Right ventricle myocardium inferior (tissue), 1 donor: ENCODE measurements at places on chromosomes 3 and 15. TPM values are rescaled to one million over a fixed set of nuclear protein-coding genes. Genes with fewer than 3 reads are reported as not detected.

DNA sequence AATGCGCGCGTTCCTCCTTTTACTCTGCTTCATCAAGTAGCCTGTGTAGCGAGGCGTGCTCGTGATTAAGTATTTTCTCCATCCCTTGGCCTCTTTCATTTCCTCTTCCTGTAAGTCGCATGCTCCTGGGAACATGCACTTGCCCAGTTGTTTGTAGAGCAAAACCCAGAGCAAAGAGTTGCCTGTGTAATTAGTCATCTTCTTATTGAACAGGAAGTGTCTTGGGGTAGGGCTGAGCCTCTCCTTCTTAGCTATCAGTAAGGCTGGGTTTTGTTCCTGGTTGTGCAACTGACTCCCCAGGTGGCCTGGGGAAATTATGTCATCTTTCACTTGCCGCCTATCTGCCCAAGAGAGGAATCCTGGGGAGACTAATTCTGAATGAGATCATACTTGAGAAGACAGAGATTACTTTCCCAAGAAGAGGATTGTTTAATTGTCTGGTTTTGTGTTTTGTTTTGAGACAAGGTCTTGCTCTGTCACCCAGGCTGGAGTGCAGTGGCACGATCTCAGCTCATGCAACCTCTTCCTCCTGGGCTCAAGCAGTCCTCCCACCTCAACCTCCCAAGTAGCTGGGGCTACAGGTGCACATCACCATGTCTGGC is 14.9 kb downstream of the LIPH start:
- no peak for DNase-seq

GRCh38 chr15:40029979-40030893 is 8.7 kb downstream of the SRP14 start:
- no peak for DNase-seq

DNA sequence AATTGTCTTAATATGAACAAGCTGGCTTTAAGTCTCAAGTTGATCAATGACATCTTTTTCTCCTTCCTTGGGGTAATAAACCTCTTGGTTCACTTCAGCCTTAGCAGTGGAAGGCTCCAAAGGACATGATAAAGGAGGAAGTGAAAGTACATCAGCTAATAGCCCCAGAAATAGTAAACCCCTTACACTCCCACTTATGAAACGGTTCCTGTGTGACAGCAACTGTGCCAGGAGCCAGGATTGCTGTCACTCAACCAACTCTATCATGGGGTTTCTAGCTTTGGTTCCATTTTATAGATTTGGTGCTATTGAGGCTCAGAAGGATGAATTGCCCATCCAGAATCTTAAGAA is 216.7 kb downstream of the ABHD5 start:
- DNase-seq = no peak

- no peak for DNase-seq
These were observed 13.8 kb upstream of the TNFSF10 start for GRCh38 chr3:172536993-172537419.

DNA sequence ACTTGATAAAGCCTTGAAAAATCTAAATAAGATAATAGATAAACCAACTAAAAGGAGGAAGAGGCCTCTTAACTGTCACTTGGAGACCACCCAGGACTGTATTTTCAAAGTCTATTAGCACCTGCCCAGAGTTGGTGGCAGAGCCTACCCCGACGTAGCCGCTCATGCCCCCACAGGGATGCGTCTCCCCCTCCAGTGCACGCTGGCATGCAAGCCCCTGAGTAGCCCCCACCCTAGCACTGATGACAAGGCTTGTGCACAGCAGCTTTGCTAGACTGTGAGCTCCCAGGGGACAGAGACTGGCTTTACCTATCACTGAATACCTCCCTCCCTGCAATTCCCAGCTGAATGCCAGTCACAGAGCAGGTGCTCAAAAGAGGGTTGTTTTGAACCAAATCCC is 54.1 kb upstream of the HES1 start:
- no peak for DNase-seq

GRCh38 chr15:64430000-64430735 is 30.2 kb upstream of the ZNF609 start:
- no peak for DNase-seq

DNA sequence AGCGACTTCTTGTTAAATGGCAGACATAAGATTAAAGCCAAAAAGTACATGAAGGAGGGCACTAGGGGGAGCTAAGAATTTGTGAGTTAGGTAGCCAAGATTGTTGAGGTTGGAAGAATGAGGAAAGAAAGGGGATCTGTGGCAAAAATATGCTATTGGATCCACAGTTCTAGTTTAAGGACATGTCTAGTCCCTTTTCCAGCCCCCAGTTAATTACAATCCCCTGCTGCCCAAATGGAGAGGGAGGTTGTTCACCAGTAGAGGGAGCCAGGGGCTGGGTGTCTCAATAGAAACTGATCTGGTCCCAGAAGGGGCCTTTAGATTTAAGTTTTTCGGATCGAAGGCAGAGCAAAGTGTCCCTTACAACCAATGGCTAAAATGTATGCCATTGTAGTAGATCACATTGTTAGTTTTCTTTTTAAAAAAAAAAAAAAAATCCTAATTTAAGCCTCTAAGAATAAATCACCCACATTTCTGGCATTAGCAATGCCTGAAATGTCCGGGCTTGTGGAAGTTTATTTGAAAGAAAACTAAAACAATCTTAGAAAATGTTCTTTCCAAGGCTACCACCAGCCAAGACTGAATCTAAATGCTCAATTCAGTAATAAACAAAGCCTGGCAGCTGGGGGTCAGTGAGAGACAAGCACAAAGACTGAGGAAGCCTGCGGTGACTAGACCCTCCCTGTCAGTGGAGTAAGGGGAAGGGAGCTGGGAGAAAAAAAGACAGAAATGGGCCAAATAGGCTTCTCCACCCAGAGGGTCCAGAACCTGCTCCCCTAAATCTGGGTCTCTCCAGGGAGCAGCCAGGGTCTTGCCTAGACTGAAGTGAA is 7.1 kb downstream of the COL8A1 start:
- no peak for DNase-seq

- DNase-seq = no peak
These were observed 82.0 kb upstream of the SCN5A start for GRCh38 chr3:38731522-38731921.

- no peak for DNase-seq
These were observed 135.2 kb downstream of the VGLL4 start for GRCh38 chr3:11508346-11509172.

DNA sequence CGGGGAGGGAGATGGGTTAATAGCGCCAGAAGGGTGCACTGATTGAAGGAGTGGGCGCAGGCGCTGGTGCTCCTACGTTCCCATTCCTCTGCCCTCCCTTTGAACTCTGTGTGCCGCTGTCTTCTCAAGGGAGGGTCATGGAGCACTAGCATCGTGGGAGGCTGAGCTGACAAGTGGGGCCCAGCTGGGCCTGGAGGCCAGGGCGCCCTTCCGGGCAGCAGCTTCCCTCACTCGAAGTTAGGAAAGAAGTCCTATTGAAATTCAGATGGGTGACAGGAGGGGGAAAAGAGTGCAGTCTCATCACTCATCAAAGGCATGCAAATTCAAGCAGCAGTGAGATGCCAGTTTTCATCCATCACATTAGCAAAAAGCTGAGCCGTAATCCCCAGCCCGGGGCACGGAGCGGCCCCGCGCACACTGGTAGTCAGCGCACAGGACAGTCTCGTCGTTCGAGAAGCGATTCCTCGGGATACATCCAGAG is 128.2 kb downstream of the LRRK1 start:
- DNase-seq = no peak

GRCh38 chr3:176375519-176375918 is 821.8 kb downstream of the TBL1XR1 start:
- no peak for DNase-seq

DNA sequence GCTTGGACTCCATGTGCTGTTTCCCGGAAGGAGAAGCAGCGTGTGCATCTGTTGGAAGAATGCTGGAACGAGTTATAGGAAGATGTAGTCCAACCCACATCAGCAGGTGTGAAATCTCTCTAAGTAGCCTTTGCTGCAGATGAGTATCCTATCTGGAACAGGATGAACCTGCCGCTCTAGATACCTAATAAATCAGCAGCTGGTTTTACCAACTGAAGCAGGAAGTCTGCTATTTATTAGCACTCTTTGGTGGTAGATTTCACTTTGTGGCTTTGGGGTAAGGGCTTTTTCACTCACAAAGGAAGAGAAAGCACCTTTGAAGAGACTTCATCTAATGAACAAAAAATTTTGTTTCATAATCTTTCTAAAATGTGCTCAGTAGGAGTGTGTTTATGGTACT is 66.4 kb downstream of the DCUN1D1 start:
- DNase-seq = no peak

GRCh38 chr3:133428552-133428951 is 28.7 kb downstream of the BFSP2 start:
- no peak for DNase-seq

The HYAL1 gene
- 70.1 TPM for total RNA-seq

The SLC28A1 gene
- 0.24 TPM for total RNA-seq

The PLSCR4 gene
- 20.3 TPM for total RNA-seq

The EPHA6 gene
- 0.62 TPM for total RNA-seq

The AP3B2 gene
- 0.54 TPM for total RNA-seq

The FANCD2OS gene
- not detected for total RNA-seq

The ACP3 gene
- 2.0 TPM for total RNA-seq
